ENCODE measurements at places on chromosomes 3 and 15.

- no peak for DNase-seq
Observed at GRCh38 chr3:3355442-3355841, 176.0 kb upstream of the CRBN start.

DNA sequence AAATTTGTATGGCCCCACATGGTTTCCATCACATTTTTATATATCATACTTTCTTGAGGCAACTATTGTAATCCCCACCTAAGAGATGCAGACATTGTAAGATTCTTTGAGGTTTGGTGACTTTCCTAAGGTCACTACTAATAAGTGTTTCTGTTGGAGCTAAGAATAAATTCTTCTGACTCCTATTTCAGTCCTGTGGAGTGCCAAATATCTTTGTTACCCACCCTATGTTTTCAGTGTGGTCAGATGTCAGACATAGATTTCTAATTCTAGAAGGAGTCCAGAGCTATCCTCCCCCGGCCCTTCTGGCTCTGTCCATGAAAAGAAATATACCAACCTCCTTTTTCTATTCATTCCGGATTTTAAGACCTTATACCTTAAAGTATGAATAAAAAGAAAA, 46.2 kb upstream of the FILIP1L start:
- DNase-seq = no peak

DNA sequence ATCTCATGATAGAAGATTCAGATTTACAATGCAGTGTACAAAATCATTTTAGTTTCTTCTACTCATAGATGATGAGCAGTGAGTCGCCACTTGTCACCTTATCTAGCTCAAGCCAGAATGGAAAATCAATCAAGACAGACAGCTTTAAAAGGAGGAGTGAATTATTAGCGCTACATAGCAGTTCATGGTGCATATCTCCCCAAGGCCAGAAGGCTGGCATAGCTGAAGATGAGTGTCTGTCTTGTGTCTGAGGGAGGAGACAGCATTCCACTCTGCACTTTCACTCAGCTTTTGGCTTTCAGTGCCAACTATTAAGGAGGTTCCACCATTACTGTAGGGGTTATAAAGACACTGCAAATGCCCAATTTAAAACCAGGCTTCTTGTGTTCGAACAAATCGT, 804.1 kb upstream of the LMCD1 start:
- DNase-seq = no peak

DNA sequence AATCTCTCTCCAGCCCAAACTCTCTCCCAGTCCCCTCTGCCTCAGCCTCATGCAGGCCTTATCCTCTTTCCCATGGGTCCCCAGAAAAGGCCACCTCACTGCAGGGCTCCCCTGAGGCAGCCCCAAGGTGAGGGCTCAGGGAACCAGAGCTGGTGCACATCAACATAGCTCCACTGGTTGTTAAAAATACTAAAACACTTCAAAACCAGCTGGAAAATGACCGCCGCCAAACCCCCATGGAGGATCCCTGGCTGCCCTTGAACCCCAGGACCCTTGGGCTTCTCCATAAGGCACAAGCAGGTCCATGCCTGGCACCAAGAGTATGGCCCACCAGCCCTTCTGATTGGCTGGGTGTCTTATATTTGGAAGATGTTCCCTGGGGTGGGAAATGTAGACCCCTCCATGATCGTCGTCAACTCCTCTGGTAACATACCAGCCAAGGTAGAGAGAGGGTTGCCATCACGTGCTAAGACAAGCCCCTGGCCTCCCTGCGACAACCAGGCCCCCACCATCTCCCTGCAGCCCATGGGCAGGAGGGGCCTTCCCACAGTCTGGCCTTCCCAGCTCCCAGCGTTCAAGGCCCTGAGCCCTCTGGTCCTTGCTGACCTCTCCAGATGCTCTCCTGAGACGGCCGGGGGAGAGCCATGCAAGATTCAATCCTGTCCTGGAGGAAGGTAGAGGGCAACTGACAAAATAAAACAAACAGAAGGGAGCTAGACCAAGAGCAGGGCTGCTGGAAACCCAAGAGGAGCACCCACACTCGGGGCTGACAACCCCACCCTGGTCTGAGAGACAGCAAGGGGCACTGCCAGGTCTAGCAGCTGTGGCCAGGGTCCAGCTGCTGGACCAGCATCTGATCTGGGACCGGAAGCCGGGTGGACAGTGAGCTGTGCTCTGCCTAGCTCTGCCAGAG, 132.1 kb upstream of the PRR20G start:
- DNase-seq = no peak

GRCh38 chr3:63946753-63947152, 34.6 kb upstream of the SCAANT1 start:
- no peak for DNase-seq

- no peak for DNase-seq
Observed at GRCh38 chr15:82040862-82041261, 5.0 kb downstream of the MEX3B start.

GRCh38 chr3:149970716-149971402, at the start of gene PFN2:
PFN2 (minus strand) TSS chr3:149970895; CDS start chr3:149970856, 39 bp downstream.
- DNase-seq = peak; percentile 44

DNA sequence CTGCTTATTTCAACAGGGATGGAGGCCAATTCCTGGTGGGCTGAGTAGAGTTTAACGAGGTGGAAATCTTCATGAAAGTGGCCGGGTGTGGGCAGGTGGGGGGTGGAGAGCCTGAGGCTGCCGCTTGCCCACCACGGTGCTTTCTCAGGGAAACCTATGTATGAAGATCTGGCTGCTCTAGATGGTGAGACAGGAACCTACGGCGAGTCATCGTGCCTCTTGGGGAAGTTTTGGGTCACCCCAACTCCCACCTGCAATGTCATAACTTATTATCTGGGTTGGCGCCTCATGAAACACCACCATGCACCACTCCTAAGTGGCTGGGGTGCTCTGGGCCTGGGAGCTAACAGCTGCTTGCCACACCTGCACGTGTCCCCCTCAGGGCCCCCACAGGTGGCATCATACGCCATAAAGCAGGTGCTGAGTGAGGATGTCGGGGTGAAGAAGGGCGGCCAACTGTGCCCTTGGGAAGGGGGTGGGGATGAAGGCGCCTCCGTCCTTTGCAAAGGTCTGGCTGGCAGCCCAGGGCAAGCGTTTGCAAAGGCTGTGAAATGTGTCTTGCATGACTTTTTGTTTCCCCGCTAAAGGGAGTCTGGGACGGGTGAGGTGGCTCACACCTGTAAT, 27.9 kb upstream of the SNRPA1 start:
- no peak for DNase-seq

- DNase-seq = no peak
Observed at GRCh38 chr15:100143378-100143777, 198.4 kb downstream of the ADAMTS17 start.

GRCh38 chr3:48404440-48405342, 25.2 kb downstream of the PLXNB1 start:
- no peak for DNase-seq

DNA sequence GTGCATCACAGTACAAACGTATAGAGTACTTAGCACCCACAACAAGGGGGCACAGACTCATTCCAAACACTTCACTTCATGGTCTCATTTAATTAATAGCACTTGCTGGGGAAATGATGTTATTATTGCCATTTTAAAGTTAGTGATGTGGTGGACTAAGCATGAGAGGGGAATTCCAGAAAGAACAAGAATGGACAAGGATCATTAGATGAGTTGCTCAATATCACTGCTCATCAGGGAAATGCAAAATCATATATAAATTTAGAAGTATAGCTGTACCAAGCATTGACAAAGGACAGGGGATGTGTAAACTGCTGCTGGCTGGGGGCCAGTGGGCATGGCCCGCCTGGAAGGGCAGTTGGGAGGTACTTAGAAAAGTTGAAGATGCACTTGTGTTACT, 14.6 kb downstream of the PRR20G start:
- DNase-seq = no peak

DNA sequence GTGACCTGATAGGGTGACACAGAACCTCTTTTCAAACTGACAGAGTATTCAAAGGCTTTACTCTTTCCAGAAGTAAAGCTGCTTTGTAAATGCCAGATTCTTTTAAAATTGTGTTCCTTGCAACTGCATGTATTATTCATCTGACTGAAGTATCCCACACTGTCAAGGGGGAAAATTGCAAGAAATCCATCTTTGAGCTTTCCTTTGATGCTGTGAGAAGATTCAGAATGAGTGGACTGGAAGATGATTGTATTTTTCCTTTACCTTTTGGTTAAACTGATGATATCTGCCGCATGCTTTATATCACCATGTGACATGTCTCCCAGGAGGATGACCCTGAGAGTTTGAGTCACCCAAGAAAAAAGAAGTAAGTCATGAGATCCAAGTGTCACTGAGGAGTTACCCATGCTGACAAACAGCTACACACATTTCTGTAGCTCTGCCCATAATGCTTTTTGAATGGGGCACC, 250.8 kb upstream of the CBLB start:
- no peak for DNase-seq

DNA sequence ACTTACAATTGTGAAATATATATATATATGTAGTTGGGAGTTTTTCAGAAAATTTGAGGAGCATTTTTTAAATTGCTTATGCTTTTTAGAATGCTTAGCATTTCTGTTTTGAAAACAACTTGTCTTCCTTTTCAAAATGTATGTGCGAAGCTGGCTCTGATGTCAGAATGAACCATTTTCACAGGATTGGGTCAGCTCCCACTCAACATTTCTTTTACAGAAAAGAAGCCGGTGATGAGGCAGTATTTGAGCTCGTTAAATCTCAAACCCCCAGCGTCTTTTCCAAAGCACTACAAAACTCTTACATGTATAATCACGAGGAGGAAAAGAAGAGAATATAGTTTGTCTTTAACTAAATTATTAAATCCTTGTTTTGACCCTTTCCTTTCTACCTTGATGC, 225.4 kb downstream of the MEIS2 start:
- DNase-seq = no peak

DNA sequence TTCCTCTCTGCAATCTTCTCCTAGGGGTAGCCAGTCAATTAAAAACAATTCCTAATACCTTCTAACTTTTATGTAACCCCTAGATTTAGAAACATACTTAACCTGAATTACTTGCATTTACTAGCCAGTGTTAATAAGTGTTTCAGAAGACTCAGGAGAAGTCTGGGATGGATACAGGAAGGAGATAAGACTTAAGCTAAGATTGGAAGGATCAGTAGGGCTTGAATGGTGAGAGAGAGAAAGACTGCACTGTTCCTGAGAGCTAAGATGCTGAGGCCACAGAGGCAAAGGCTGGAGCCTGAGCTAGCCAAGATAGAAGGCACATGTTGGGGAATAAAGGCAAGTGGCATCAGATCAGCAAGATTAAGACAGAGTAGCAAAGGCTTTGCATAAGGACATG, 30.1 kb upstream of the CADPS start:
- DNase-seq = no peak

- DNase-seq = no peak
Observed at GRCh38 chr3:32817558-32818228, at the start of gene TRIM71. TRIM71 (plus strand) TSS chr3:32817997; CDS start chr3:32818081, 84 bp downstream.

DNA sequence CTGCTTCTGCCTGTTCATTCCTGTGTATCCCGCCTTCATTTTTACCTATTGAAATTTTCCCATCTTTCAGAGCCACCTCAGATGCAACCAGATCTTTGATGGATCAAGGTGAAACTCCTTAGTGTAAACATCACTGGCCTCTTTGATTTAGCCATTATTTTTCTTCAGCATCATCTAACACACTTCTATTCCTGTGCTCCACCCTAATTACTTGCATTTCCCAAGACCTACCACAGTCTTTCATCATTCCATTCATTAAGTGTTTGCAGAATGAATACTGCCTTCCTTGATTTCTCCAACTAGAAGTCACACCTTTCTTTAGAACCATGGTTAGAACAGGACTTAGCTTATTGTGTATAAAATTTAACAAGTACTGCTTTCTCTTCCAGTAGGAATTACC, 55.5 kb upstream of the SKIL start:
- no peak for DNase-seq

- DNase-seq = no peak
Observed at GRCh38 chr15:82532991-82533481, 7.2 kb downstream of the RPS17 start.
